ENCODE measurements at places on chromosomes 5 and 9. TPM values are rescaled to one million over a fixed set of nuclear protein-coding genes. Genes with fewer than 3 reads are reported as not detected.

- no peak overlapping the region for H3K4me3 ChIP-seq
- no peak for DNase-seq
- H3K27ac ChIP-seq: no peak overlapping the region
- no peaks in the 10 kb centered on the region for H3K4me1 ChIP-seq
- H3K36me3 ChIP-seq: no peaks in the 10 kb centered on the region
These were observed 60.9 kb downstream of the TLE4 start for GRCh38 chr9:79632705-79633104.

The CARD9 gene
- total RNA-seq: 5.3 TPM

DNA sequence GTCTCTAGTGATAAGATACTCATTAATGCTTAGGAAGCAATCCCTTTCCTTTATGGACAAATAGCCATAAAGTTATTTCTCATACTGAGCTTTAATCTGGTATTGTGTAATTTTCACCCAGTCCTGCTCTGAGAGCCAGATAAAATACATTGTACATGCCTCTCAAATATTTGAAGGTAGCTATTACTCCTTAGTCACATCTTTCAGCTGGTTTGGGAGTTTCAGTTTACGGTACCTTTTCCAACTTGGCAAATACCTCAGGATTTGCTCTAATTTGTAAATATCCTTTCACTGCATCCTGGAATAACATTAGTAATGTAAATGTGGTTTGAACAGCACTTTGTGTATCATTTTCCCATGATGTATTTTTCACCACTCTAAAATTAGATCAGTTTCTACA, 47.4 kb downstream of the ABHD17B start:
- no peaks in the 10 kb centered on the region for H3K27me3 ChIP-seq
- no peak overlapping the region for H3K4me3 ChIP-seq
- no peak for DNase-seq
- H3K4me1 ChIP-seq: peaks cover 16% of the 10 kb centered on the region
- no peaks in the 10 kb centered on the region for H3K36me3 ChIP-seq
- no peak overlapping the region for H3K27ac ChIP-seq

DNA sequence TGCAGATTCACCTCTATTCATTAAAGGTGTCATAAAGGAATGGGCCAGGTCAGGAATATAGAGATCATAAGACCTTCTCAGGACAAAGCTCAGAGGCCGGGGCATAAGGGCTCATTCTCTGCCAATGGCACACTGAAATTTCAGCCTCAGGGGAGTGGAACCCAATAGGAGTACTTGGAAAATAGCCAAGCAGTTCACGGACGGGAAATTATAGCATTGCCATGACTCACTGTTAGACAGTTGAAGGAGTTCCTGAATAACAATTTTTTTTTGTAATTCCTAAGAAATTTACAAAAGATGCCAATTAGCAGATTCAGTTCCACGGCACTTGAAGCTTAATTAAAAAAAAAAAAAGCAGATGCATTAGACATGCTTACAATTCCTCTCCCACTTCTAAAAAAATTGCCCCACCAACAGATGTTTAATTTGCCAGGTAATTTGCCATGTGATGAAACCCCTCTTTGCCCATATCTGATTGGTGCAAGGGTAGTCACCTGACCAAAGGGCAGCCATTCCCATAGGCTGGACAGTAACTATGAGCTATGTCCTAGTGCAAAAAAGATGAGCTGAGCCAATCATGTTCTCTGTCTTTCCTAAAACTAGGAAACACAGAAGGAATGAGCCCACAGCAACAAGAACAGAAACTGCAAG, 58.6 kb downstream of the PTCD2 start:
- H3K27ac ChIP-seq: no peak overlapping the region
- no peaks in the 10 kb centered on the region for H3K36me3 ChIP-seq
- no peaks in the 10 kb centered on the region for H3K27me3 ChIP-seq
- H3K4me3 ChIP-seq: no peak overlapping the region
- H3K4me1 ChIP-seq: no peaks in the 10 kb centered on the region

DNA sequence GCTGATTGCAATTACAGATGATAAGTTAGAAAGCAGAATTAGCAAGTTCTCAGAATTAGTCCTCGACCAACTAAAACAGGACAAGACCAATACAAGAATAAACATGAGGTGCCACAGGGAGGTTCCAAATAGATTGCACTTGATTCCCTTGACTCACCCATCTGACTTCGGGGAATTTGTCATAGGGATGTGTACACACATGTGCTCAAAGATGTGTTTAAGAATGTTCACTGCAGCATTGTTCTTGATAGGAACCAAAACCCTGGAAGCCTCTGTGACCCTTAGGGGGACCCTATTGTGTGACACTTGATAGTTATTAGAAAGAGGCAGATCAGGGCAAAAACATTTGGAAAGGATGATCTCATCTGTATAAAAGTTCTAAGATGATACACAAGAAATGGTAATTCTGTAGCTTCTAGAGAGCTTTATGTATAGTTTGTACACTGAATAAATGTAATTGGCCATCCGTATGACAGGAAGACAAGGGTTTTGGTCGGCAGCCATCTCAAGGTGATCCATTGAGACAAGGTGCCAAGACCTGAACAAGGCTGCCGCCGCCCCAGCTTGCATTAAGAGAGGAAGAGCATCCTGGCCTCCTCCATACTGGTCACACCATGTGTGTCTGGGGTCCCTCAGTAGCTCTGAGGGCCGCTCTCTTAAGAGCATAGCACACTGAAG, 48.2 kb upstream of the GARNL3 start:
- no peak overlapping the region for H3K4me3 ChIP-seq
- no peaks in the 10 kb centered on the region for H3K4me1 ChIP-seq
- H3K27ac ChIP-seq: no peak overlapping the region
- DNase-seq: no peak
- H3K27me3 ChIP-seq: no peaks in the 10 kb centered on the region

The REEP2 gene
- 0.28 TPM for total RNA-seq

GRCh38 chr5:76358-77169, 15.4 kb upstream of the PLEKHG4B start:
- DNase-seq: no peak
- H3K27ac ChIP-seq: no peak overlapping the region
- H3K27me3 ChIP-seq: no peaks in the 10 kb centered on the region
- no peaks in the 10 kb centered on the region for H3K4me1 ChIP-seq

- H3K27ac ChIP-seq: no peak overlapping the region
- H3K4me1 ChIP-seq: no peaks in the 10 kb centered on the region
- no peaks in the 10 kb centered on the region for H3K36me3 ChIP-seq
- no peaks in the 10 kb centered on the region for H3K27me3 ChIP-seq
- H3K4me3 ChIP-seq: no peak overlapping the region
These were observed 132.4 kb downstream of the DAB2IP start for GRCh38 chr9:121783521-121784507.

The PDE8B gene
- 0.59 TPM for total RNA-seq

- no peaks in the 10 kb centered on the region for H3K27me3 ChIP-seq
- DNase-seq: no peak
- no peaks in the 10 kb centered on the region for H3K36me3 ChIP-seq
- H3K27ac ChIP-seq: no peak overlapping the region
These were observed 14.4 kb upstream of the SLC46A2 start for GRCh38 chr9:112905084-112905483.

DNA sequence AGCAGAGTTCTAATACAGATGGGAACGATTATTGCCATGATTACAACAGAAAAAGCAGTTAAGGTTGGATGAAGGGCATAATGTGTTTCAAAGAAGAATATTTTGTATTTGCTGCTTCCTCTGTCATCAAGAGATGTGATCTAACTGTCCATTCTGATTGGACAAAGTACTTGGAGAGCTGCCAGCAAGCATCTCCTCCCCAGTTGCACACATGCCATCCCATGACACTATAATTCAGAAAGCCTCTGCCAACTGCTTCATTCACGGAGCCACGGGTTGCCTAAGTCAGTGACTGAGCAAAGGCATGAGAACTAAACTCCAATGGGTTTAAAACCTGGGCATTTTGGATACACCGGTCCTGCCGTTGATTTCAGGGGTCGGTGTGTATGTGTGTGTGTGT, 253.8 kb downstream of the CRB2 start:
- H3K4me1 ChIP-seq: no peaks in the 10 kb centered on the region
- no peak overlapping the region for H3K27ac ChIP-seq
- no peak for DNase-seq
- no peak overlapping the region for H3K4me3 ChIP-seq
- H3K36me3 ChIP-seq: no peaks in the 10 kb centered on the region

GRCh38 chr5:169218176-169218575, 82.8 kb downstream of the SLIT3 start:
- H3K27me3 ChIP-seq: no peaks in the 10 kb centered on the region
- DNase-seq: no peak
- no peak overlapping the region for H3K4me3 ChIP-seq
- H3K36me3 ChIP-seq: no peaks in the 10 kb centered on the region

The CARD19 gene
- 15.5 TPM for total RNA-seq

The TMEM232 gene
- total RNA-seq: 1.4 TPM

- H3K27ac ChIP-seq: no peak overlapping the region
- H3K36me3 ChIP-seq: no peaks in the 10 kb centered on the region
- H3K27me3 ChIP-seq: no peaks in the 10 kb centered on the region
- no peaks in the 10 kb centered on the region for H3K4me1 ChIP-seq
- DNase-seq: no peak
These were observed 100.4 kb upstream of the SEMA6A start for GRCh38 chr5:116674881-116675625.

The ZNF883 gene
- total RNA-seq: 0.08 TPM

DNA sequence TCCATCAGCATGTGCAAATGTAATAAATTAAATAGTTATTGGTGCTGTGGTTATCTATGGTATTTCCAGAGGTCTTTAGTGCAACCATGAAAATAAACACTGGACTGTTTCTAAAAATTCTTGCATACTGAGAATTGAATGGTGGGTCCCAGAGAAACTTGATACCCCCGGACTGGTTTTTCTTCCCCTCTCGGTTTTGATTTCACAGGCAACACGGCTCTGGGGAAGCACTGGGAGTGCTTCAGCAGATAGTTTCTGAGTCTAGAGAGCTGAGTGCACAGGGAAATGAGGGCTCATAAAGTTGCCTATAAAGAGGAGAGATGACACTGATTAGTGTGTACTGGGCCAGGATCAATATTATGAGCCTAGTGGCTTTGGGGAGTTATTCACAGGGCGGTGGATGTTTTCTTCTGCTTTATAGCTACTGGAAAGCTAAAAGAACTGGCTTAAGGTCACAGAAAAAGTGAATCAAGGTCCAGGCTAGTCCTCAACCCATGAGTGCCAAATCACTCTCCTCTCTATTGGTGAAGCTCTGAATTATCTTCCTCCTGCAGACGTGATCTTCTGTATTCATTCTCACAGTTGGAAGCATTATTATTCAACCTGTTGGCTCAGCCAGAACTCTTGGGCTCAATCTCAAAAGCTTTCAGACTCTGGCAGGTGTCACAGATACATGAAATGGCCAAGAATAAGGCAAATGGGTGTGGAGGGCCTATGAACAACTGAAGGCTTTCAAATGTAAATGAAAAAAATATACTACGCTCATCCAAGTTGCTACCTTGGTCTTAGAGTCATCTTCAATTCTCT, 170.2 kb upstream of the HMHB1 start:
- no peak overlapping the region for H3K4me3 ChIP-seq
- H3K4me1 ChIP-seq: no peaks in the 10 kb centered on the region
- H3K27me3 ChIP-seq: no peaks in the 10 kb centered on the region
- DNase-seq: no peak

The PCDHGA9 gene
- 2.8 TPM for total RNA-seq

- H3K4me1 ChIP-seq: peaks cover 6% of the 10 kb centered on the region
- peak overlapping the region; percentile 31 for H3K27ac ChIP-seq
- DNase-seq: no peak
These were observed 212.8 kb downstream of the NXNL2 start for GRCh38 chr9:88747768-88748167.

DNA sequence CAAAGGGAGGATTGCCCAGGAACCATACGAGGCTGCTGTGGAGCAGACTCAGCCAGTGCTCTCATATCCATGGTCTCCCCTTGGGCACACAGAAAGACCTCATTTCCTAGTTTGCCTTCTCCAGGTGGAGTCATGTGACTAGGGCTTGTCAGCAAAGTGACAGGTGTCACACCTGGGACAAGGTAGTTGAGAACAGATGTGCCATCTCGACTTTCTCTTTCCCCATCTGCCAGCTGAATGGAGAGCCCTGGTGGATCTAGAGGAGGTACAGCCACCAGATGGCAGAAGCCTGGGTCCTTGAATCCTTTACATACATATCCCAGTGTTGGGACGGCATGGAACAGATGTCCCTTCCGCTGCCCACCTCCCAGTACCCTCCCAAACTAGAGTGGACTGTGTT, 42.9 kb upstream of the ALDOB start:
- no peak overlapping the region for H3K4me3 ChIP-seq
- H3K27ac ChIP-seq: no peak overlapping the region

GRCh38 chr5:145984072-145984471, 47.7 kb downstream of the SH3RF2 start:
- H3K27me3 ChIP-seq: no peaks in the 10 kb centered on the region
- no peak overlapping the region for H3K27ac ChIP-seq
- H3K4me1 ChIP-seq: peaks cover 21% of the 10 kb centered on the region
- no peaks in the 10 kb centered on the region for H3K36me3 ChIP-seq
- H3K4me3 ChIP-seq: no peak overlapping the region

DNA sequence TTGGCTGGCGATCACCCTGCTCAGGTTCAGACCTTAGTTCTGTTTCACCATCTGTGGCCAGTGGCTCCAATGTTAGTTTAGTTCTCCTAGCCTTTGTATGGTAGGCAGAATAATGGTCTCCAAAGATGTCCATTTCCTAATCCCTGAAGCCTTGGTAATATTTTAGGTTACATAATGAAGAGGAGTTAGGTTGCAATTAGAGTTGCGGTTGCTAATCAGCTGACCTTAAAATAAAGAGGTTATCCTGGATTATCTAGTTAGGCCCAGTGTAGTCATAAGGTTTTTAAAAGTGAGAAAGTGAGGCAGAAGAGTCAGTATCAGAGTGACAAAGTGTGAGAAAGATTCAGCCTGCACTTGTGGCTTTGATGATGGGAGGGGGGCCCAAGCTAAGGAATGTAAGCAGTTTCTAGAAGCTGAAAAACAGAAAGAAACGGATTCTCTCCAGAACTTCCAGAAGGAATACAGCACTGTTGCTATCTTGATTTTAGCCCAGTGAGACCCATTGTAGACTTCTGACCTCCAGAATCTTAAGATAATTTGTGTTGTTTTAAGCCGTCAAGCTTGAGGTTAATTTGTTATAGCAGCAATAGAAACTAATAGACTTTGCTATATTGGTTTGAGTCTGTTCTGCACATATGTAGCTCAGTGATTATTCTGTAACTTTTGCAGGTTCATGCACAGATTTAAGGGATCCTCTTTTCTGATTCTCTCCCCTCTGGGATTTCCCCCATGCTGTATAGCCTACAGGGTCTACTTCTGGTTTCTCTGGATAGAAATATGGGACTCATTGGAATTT, 21.6 kb downstream of the LNPEP start:
- H3K4me3 ChIP-seq: no peak overlapping the region
- DNase-seq: no peak
- H3K36me3 ChIP-seq: no peaks in the 10 kb centered on the region
- H3K4me1 ChIP-seq: no peaks in the 10 kb centered on the region
- H3K27me3 ChIP-seq: no peaks in the 10 kb centered on the region

DNA sequence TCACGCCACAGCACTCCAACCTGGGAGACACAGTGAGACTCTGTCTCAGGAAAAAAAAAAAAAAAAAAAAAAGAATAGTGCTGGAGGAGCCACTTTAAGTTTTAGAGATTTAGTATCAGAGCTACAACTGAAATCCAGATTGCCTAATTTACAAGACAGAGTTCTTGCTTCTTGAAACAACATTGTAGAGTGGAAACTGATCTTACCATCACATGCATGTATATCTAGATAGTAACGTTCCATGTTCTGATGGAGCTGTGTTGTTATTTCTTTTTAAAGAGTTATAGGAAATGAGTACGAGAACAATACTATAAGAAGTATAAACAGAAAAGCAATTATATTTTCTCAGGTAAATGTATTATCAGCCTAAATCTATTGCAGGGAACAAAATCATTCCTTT, 48.9 kb downstream of the TBCA start:
- H3K27ac ChIP-seq: no peak overlapping the region
- no peaks in the 10 kb centered on the region for H3K4me1 ChIP-seq
- DNase-seq: no peak
- H3K4me3 ChIP-seq: no peak overlapping the region
- H3K36me3 ChIP-seq: no peaks in the 10 kb centered on the region
- H3K27me3 ChIP-seq: no peaks in the 10 kb centered on the region
